ENCODE measurements at places on chromosomes 6 and 20. TPM values are rescaled to one million over a fixed set of nuclear protein-coding genes. Genes with fewer than 3 reads are reported as not detected.
A peak's percentile ranks its signal among the peaks of the same experiment; 100 is the strongest.

Gene NRN1
- not detected for total RNA-seq

Gene PLCB1
- 105 TPM for total RNA-seq

DNA sequence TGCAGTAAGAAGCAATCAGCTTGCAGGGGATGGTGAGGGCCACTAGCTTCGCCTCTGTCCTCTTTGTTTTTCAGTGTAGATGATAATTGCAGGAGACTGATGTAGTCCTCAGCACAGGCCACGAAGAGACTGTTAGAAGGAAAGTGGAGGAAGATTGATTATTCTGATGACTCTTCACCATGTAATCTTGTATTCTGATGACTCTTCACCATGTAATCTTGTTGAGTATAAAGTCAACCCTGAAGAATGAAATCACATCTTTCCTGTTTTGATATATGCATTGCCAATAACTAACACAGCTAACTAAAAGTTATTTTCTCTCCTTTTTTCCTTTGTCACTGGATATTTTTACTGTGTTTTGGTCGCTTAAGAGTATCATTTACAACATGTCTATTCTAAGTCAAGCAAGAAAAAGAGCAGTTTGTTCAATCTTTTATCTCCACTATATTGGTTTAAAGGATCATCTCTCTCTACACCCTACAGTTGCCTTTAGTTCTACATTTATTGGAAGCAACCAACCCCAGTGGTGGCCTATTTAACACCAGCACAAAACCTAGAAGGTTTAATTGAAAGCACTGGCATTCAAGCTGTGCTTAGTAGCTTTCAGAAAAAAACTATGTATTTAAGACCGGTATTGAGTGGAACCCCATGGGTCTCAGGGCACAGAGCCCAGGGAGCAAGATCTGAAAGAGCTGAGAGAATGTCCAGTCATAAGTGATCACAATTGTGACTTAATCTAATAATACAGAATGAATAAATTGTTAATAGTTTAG lies 107.2 kb upstream of the BTBD3 start:
- no peak for DNase-seq
- peaks cover 8% of the 10 kb centered on the region for H3K4me1 ChIP-seq
- H3K27me3 ChIP-seq, result no peaks in the 10 kb centered on the region
- no peak overlapping the region for H3K4me3 ChIP-seq
- no peak overlapping the region for H3K27ac ChIP-seq

DNA sequence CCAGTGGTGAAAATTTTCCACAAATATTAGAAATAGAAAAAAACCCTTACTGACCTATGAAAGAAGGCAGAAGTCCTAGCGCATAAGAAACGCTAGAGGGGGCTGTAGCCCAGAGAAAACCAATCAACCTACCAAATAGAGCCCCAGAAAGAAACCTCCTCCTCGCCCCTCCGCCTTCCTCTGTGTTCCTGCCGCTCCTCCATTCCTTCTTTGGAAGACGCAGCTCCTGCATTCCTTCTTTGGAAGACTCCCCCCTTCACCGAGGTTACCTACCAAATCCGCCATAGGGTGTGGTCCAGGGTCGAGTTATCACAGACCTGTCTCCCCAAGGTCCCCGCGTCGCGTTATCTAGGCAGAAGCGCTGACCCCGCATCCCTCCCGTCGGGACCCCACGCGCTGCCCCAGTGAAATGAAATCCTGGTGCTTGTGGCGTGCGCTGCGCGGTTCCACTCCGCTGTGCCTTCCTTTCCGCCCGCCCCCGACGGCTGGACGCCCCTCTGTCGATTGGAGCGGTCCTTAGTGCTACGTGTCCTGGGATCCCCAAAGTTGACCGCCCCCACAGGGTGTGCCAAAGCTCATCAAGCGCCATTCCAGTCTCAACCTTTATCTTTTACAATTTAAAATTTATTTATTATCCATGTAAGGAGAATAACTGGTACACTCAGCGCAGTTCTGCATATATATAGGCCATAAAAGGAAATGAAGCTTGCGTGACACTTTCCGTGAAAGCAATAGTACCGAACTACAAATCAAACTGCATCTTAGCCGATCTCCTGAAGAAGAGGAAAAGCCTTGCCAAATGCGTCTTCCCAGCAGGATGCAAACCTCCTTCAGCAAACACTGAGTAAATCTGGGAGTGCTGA lies 13.0 kb downstream of the RPP21 start:
- H3K4me3 ChIP-seq, result no peak overlapping the region
- no peaks in the 10 kb centered on the region for H3K27me3 ChIP-seq
- H3K4me1 ChIP-seq, result no peaks in the 10 kb centered on the region
- peak; percentile 49 for DNase-seq
- H3K36me3 ChIP-seq, result no peaks in the 10 kb centered on the region

DNA sequence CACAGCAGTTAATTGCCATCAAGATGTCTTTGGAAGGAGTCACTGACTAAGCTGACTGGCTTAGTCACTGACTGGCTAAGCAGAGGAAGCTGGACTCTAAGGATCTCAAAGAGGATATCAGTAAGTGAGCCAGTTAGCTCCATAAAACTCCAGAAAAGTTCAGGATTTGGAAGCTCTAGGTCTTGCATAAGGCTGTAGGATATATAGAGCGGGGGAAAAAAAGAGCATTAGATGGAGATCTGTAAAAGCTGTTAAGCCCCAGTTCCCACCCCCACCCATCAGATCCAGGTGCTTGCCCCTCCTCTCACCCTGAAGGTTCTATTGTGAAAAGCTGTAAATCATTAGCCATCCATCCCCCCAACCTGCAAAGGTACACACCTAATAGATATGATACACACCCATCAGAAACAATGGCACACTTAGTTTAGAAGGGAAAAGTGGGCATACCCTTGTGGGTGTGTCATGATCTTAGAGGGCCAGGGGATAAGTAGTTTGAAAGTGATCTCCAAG lies 32.2 kb downstream of the CARMIL1 start:
- no peaks in the 10 kb centered on the region for H3K27me3 ChIP-seq
- H3K27ac ChIP-seq, result peak overlapping the region; percentile 80
- peak; percentile 65 for DNase-seq
- peaks cover 38% of the 10 kb centered on the region for H3K4me1 ChIP-seq
- no peaks in the 10 kb centered on the region for H3K36me3 ChIP-seq
